Aorta (tissue), 5 donors: ENCODE measurements at places on chromosomes 1 and 21. TPM values are rescaled to one million over a fixed set of nuclear protein-coding genes. Genes with fewer than 3 reads are reported as not detected.

DNA sequence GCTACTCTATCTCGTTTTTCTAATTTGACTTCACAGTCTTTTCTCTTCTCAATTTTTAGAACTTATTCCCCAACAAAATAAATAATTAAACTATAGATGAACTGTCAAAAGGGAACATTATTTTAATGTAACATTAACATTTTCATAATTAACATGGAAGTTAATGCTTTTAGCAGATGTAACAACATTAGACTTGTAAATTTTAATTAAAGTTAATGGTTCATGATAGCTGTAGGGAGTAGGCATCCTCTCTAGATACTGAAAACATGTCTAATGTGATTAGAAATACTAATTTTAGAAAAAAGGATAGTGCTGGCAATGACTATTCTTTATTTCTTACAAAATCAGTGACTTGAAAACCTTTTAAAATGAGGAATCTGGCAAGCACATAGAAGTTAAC lies 32.1 kb upstream of the NEK7 start:
- no peak for DNase-seq

- DNase-seq, result no peak
Observed at GRCh38 chr1:88139633-88140032, 544.4 kb upstream of the PKN2 start.

DNA sequence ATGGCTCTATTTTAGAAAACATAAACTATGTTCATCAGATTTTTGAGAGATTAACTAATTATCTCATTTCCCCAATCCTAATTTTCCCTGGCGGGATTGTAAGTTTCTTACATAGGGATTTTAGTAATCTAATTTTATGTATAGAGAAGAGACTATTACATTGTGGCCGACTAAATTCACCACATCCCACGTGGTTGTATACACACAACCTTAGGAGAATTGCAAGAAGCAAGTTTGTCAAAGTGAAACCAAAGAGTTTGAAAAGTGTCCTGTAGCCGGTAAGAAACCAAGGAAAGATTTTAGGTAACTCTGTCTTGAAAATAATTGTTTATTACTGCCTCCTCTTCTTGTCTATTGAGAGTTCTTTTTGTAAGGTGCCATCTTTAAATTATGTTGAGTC lies 550.6 kb downstream of the LTN1 start:
- DNase-seq, result no peak

- no peak for DNase-seq
Observed at GRCh38 chr1:109479311-109479710, 4.4 kb upstream of the ATXN7L2 start.

DNA sequence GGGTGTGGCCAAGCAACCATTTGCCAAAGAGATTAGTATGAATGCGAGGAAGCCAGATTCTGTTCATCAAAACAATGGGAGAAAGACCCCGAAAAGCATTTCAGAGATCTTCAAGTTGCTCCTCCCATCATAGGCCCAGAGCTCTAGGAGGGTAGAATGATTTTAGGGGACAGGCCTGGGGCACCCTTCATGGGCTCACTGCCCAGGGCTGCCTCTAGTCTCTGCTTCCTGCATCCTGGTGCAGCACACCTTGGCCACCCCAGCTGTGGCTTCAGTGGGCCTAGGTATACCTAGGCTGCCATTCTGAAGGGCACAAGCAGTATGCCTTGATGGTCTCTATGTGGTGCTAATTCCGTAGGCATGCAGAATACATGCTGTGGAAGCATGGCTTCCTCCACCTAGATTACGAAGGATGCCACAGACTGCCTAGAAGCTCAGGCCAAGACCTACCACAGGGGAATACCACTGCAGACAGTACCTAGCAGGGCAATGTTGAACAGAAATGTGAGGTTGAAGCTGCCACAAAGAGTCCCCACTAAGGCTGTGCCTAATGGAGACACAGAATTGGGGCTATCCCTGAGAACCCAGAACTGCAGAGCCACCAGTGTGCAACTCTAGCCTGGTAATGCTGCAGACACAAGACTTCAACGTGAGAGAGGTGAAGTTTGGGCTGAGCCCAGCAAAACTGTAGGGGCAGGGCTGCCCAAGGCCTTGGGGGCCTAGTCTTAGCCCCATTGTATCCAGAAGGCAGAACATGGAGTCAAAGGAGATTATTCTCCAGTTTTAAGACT lies 158.8 kb downstream of the CLIC6 start:
- no peak for DNase-seq

DNA sequence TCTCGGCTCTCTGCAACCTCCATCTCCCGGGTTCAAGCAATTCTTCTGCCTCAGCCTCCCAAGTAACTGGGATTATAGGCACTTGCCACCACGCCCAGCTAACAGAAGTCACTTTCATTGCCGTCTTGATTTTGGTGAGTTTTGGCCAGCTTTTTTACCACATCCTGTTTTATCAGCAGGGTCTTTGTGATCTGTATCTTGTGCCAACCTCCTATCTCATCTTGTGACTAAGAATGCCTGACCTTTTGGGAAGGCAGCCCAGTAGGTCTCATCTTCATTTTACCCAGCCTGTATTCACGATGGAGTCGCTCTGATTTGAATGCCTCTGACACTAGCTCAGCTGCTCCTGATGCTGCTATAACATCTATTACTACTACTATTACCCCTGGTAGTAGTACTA lies 46.8 kb upstream of the BARHL2 start:
- no peak for DNase-seq

- no peak for DNase-seq
Observed at GRCh38 chr21:43365611-43366426, 61.1 kb downstream of the SIK1 start.

- no peak for DNase-seq
Observed at GRCh38 chr1:169904834-169905233, 11.1 kb upstream of the SCYL3 start.

DNA sequence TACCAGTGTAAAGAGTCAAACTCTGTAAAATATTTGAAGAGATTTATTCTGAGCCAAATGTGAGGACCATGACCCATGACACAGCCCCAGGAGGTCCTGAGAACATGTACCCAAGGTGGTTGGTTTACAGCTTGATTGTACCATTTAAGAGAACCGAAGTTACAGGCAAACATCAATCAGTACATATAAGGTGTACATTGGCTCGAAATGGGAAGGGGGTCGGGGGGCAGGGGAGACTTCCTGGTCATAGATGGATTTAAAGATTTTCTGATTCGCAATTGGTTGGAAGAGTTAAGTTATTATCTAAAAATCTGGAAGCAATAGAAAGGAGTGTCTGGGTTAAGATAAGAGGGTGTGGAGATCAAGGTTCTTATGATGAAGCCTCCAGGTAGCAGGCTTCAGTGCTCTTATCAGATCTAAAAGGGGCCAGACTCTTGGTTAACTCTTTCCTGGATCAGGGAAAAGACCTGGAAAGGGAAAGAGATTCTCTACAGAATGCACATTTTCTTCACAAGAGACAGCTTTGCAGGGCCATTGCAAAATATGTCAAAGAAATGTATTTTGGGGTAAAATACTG lies 47.5 kb upstream of the NTPCR start:
- DNase-seq, result no peak

DNA sequence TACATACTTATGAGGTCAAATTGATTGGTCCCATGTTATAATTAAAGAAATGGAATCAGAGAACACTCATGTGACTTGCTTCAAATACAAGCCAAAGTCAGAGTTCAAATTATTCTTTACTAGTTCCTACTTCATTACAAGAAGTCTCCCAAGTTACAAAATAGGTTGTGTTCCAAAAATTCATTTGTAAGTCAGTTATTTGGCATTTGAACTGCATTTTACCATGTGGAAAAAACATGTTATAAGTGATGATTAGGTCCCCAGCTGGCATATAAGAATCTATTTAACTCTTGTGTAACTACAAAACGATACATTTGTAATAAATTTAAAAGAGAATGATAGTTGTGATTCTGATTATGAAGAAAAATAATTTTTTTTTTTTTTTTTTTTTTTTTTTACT lies 124.1 kb downstream of the DISP1 start:
- no peak for DNase-seq

GRCh38 chr1:64228167-64228957 lies 24.9 kb downstream of the UBE2U start:
- no peak for DNase-seq

- no peak for DNase-seq
Observed at GRCh38 chr1:11431941-11432507, 46.9 kb upstream of the DISP3 start.

- DNase-seq, result no peak
Observed at GRCh38 chr1:26705788-26706311, 10.0 kb downstream of the ARID1A start.

- no peak for DNase-seq
Observed at GRCh38 chr1:9151328-9151860, 22.5 kb upstream of the GPR157 start.

DNA sequence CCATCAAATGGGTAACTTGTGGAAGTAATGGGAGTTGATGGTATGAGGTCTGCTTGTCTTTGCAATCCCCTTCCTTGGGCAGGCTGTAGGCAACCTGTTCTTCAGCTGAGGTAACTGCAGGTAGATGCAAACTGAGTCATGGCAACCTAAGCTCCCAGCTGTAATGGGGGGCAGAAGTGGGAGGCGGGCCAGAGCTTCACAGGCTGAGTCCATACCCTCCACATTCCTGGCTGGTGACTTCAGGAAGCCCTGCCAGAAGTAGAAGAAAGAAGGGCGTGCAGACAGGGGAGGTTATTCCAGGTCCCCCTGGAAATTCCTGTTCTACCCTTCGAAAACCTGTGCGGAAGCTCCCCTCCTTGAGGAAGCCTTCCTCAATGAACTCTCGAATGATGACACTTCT lies 44.9 kb downstream of the ARHGEF11 start:
- DNase-seq, result no peak

DNA sequence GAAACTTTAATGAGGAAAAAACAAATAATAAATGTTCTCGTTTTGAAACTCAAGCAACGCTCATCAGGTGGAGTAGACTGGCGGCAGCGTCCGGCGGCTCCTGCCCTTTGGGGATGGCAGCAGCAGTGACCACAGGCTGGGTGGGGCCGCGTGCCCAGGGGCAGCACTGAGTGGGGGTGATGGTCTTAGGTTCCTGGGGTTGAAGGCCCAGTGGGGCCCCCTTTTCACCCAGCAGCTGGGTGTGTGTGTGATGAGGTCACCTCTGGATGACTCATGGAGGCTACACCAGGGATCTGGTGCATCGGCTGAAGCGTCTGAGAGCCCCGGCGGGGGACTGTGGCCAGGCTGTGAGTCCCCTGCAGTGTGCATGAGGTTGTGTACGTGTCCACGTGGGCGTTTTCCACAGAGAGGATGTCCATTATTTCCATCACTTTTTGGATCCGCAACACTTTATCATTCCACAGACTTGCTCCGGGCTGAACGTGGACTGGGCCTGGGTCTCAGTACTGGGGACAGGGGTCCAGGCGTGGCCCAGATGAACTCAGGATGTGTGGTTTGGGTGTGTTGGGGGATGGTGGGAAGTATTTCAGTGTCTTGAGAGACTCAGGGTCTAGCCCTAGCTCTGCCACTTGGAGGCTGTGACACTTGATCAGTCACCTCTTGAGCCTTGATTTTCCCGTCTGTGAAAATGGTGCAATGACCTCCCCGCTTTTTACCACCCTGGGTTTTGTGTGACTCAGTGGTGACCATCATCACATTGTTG lies 25.6 kb downstream of the LDLRAP1 start:
- peak; percentile 86 for DNase-seq

Gene SYNJ1
- total RNA-seq, result 14.3 TPM

Gene FCGR2B
- total RNA-seq, result 13.6 TPM

Gene ACAP3
- 25.0 TPM for total RNA-seq

Gene CD101
- total RNA-seq, result 1.2 TPM

Gene NR0B2
- total RNA-seq, result not detected

Gene CNR2
- 0.06 TPM for total RNA-seq

Gene TAS1R2
- not detected for total RNA-seq

Gene PGLYRP3
- not detected for total RNA-seq

Gene OR2T29
- not detected for total RNA-seq

Gene NBPF15
- 43.8 TPM for total RNA-seq

Gene SHISA4
- total RNA-seq, result 39.9 TPM

Gene TRPM2
- 15.8 TPM for total RNA-seq

Gene NRAS
- 17.9 TPM for total RNA-seq
